ENCODE measurements at places on chromosomes 4 and X. TPM values are rescaled to one million over a fixed set of nuclear protein-coding genes. Genes with fewer than 3 reads are reported as not detected.

The C4orf50 gene
- total RNA-seq: not detected

The LRP2BP gene
- 0.74 TPM for total RNA-seq

DNA sequence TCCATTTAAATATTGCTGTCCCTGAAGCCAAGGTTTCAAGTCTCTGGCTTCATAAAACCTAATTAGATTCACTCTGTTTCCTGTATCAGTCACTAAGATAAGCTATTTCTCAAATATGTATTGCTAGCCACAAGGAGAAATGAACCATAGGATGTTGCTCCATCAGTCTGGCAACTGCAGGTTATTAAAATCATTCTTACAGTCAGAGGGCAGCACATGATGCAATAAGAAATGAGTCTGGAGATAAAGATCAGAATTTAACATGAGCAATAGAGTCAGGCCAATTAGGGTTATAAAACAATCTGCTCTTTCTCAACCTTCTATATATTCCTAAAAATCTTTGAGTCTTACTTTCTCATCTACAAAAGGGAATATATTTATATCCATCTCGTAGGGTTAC, 7.2 kb downstream of the PRKG2 start:
- no peak overlapping the region for H3K4me3 ChIP-seq
- H3K4me1 ChIP-seq: no peaks in the 10 kb centered on the region
- no peak for DNase-seq
- peaks cover 46% of the 10 kb centered on the region for H3K27me3 ChIP-seq
- no peak overlapping the region for H3K27ac ChIP-seq

The PNMA3 gene
- 9.4 TPM for total RNA-seq

DNA sequence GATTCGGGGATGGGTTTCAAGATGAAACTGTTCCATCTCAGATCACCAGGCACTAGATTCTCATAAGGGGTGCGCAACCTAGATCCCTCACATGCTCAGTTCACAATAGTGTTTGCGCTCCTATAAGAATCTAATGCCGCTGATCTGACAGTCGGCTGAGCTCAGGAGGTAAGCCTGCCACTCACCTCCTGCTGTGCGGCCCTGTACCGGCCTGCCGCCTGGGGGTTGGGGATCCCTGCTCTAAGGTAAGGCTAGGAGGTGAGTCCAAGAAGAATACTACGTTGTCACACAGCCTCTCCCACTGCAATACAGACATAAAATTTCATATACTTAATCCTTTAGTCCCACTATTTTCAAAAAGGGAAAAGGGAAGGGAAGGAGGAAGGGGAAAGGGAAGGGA, 213.4 kb upstream of the HCCS start:
- no peak overlapping the region for H3K27ac ChIP-seq
- no peaks in the 10 kb centered on the region for H3K27me3 ChIP-seq
- no peaks in the 10 kb centered on the region for H3K4me1 ChIP-seq
- H3K36me3 ChIP-seq: peaks cover 5% of the 10 kb centered on the region
- no peak overlapping the region for H3K4me3 ChIP-seq
- no peak for DNase-seq

The USP17L13 gene
- total RNA-seq: not detected

The INTS12 gene
- 20.3 TPM for total RNA-seq

- no peak for DNase-seq
- H3K27ac ChIP-seq: no peak overlapping the region
- H3K36me3 ChIP-seq: peaks cover 66% of the 10 kb centered on the region
Measured at GRCh38 chr4:38044060-38044459, 83.9 kb downstream of the PTTG2 start.

- no peaks in the 10 kb centered on the region for H3K4me1 ChIP-seq
- H3K27ac ChIP-seq: no peak overlapping the region
- DNase-seq: no peak
- H3K36me3 ChIP-seq: peaks cover 51% of the 10 kb centered on the region
- H3K27me3 ChIP-seq: no peaks in the 10 kb centered on the region
Measured at GRCh38 chr4:128310266-128310697, 22.7 kb upstream of the PGRMC2 start.

The PNCK gene
- total RNA-seq: not detected

DNA sequence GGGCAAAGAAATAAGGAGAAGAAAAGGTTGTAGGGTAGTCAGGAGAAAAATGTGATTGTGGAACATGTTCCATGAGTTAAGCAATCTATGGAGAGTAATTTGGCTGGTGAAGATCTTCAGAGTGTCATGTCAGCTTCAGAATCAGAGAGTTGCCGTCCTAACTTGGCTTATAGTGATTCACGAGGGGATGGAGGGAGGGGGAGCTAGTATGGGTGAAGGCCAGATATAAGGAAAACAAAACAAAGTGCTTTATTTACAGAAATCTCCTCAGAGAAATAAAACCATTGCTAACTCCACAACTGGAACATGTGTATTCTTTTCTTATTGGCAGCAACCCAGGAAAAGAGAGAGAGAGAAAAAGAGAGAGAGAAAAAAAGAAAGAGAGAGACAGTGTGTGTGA, 256.5 kb upstream of the NRK start:
- DNase-seq: no peak
- no peaks in the 10 kb centered on the region for H3K27me3 ChIP-seq
- no peak overlapping the region for H3K27ac ChIP-seq
- H3K4me3 ChIP-seq: no peak overlapping the region

The TCEAL2 gene
- 1.6 TPM for total RNA-seq

DNA sequence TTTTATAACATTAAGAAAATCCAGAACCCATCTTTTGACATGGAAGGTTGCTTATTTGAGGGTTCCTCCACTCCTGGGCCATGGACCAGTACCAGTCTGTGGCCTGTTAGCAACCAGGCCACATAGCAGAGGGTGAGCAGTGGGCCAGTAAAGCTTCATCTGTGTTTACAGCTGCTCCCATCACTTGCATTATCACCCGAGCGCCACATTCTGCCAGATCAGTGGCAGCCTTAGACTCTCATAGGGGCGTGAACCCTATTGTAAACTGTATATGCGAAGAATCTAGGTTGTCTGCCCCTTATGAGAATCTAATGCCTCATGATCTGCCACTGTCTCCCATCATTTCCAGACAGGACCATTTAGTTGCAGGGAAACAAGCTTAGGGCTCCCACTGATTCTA, 58.6 kb downstream of the NDST4 start:
- no peak overlapping the region for H3K27ac ChIP-seq
- no peaks in the 10 kb centered on the region for H3K36me3 ChIP-seq
- no peak for DNase-seq

GRCh38 chr4:85474356-85474755, 594 bp upstream of the ARHGAP24 start:
- no peaks in the 10 kb centered on the region for H3K4me1 ChIP-seq
- H3K4me3 ChIP-seq: no peak overlapping the region
- no peak overlapping the region for H3K27ac ChIP-seq
- no peak for DNase-seq

GRCh38 chr4:85889314-85889713, 414.4 kb downstream of the ARHGAP24 start:
- H3K4me3 ChIP-seq: no peak overlapping the region
- no peaks in the 10 kb centered on the region for H3K4me1 ChIP-seq
- H3K27ac ChIP-seq: no peak overlapping the region

The ETDB gene
- total RNA-seq: not detected

- no peak within 1 kb of the TSS for H3K27ac ChIP-seq
- no peaks in the 10 kb centered on the region for H3K27me3 ChIP-seq
- H3K4me3 ChIP-seq: no peak within 1 kb of the TSS
- no peak for DNase-seq
Measured at GRCh38 chrX:48761674-48762471, at the start of gene GLOD5. Gene GLOD5, plus strand, starts transcription at chrX:48761747. Its CDS starts 44 bp downstream, at chrX:48761791.

The HGFAC gene
- not detected for total RNA-seq

The CXCR3 gene
- total RNA-seq: 10.5 TPM

The DAPP1 gene
- 12.1 TPM for total RNA-seq

The GUCY2F gene
- total RNA-seq: not detected

GRCh38 chrX:13646154-13646549, 6.8 kb upstream of the TCEANC start:
- no peak for DNase-seq
- no peak overlapping the region for H3K4me3 ChIP-seq
- H3K36me3 ChIP-seq: no peaks in the 10 kb centered on the region

The NR0B1 gene
- not detected for total RNA-seq

- H3K4me1 ChIP-seq: peaks cover 3% of the 10 kb centered on the region
- peaks cover 39% of the 10 kb centered on the region for H3K27me3 ChIP-seq
- H3K36me3 ChIP-seq: no peaks in the 10 kb centered on the region
- no peak overlapping the region for H3K4me3 ChIP-seq
- no peak for DNase-seq
- H3K27ac ChIP-seq: no peak overlapping the region
Measured at GRCh38 chr4:145195167-145195952, 15.0 kb upstream of the OTUD4 start.

- no peak for DNase-seq
- peaks cover 5% of the 10 kb centered on the region for H3K36me3 ChIP-seq
- no peaks in the 10 kb centered on the region for H3K27me3 ChIP-seq
Measured at GRCh38 chrX:47212381-47213293, 5.8 kb upstream of the CDK16 start.

- H3K4me3 ChIP-seq: no peak overlapping the region
- H3K27ac ChIP-seq: no peak overlapping the region
- H3K4me1 ChIP-seq: peaks cover 3% of the 10 kb centered on the region
- H3K27me3 ChIP-seq: peaks cover 7% of the 10 kb centered on the region
- H3K36me3 ChIP-seq: no peaks in the 10 kb centered on the region
Measured at GRCh38 chr4:1512738-1513660, 106.8 kb upstream of the NKX1-1 start.

The TMEM154 gene
- 37.9 TPM for total RNA-seq

DNA sequence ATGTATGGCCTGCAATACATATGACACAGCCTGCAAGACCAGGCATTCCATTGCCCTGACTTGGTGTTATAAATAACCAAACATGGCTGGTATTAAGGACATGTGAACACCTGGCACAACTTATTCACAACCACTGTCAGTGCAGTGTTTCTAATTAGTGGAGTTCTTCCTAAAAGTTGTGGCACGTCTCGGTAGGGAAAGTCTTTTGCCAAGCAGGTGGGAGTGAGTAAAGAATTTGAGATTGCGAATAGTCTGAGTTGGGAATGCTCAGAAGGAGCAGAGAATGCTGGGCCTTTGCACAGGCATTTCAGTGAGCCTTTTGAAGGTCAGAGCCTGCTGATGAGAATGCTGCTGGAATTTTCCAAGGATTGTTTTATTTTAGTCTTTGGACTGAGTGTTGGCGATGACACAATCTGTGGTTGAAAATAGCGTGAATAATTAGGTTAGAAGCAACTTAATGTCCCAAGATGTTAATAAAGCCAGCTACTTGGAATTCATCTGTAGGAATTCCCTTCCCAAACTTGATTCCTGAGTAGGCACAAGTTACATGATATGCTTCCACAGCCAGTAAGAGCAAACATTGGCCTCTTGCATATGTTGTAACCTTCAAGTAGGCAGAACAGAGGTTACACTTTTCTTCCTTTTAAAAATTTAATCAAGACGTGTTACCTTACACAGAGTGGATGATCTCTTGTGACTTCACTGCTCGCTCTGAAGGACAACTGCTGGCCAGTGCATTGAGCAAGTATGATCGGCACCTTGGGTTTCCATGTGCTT, 83.6 kb upstream of the PGRMC2 start:
- no peak overlapping the region for H3K4me3 ChIP-seq
- no peaks in the 10 kb centered on the region for H3K27me3 ChIP-seq
- no peak overlapping the region for H3K27ac ChIP-seq
- no peaks in the 10 kb centered on the region for H3K4me1 ChIP-seq
- H3K36me3 ChIP-seq: peaks cover 17% of the 10 kb centered on the region

The BEND2 gene
- not detected for total RNA-seq

GRCh38 chrX:129493643-129494042, 29.6 kb downstream of the SMARCA1 start:
- H3K4me3 ChIP-seq: no peak overlapping the region
- no peak for DNase-seq
- H3K36me3 ChIP-seq: no peaks in the 10 kb centered on the region

DNA sequence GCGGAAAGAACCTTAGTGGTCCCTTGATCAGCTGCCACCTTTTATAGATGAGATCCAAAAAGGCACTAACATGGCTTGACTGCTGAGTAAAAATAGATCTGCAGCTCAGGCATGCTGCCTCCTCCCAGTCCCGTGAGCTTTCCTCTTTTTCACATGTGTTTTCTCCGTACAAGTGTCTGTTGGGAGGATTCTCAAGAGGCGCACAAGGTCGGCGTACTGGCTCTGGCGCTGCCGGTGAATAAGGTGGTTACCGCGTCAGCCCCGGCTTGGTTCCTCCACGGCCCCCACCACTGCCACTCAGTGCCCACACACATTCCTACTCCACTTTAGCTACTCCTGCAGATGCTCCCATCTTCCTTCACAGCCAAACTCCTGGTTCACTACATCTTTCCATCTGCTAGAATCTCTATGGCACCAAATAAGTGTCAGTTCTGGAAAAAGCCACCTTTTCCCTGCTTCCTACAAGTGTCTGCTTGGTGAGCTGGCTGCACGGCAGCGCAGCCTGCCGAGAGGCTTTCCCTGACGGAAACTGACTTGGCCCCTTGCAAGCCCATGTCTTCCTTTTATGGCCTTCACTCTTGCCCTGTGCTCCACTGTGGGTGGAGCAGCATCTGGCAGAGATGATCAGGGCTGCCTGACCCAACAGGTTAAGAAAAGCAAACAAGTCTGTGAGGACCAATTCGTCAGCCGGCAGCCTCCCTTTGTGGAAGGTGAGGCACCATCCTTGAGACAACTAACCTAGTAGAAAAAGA, 99.8 kb downstream of the KLHL8 start:
- peaks cover 14% of the 10 kb centered on the region for H3K4me1 ChIP-seq
- peak overlapping the region; percentile 34 for H3K27ac ChIP-seq
- no peaks in the 10 kb centered on the region for H3K27me3 ChIP-seq
- peaks cover 29% of the 10 kb centered on the region for H3K36me3 ChIP-seq
- DNase-seq: no peak

- H3K27ac ChIP-seq: peak overlapping the region; percentile 93
- peaks cover 13% of the 10 kb centered on the region for H3K4me1 ChIP-seq
- H3K36me3 ChIP-seq: no peaks in the 10 kb centered on the region
- H3K4me3 ChIP-seq: peak overlapping the region; percentile 86
Measured at GRCh38 chrX:40570346-40571093, 10.2 kb upstream of the ATP6AP2 start.

- no peaks in the 10 kb centered on the region for H3K4me1 ChIP-seq
- peaks cover 55% of the 10 kb centered on the region for H3K36me3 ChIP-seq
- DNase-seq: no peak
Measured at GRCh38 chr4:87345139-87345538, 22.5 kb upstream of the HSD17B13 start.

- peaks cover 62% of the 10 kb centered on the region for H3K36me3 ChIP-seq
- no peaks in the 10 kb centered on the region for H3K27me3 ChIP-seq
- H3K4me3 ChIP-seq: no peak overlapping the region
- no peaks in the 10 kb centered on the region for H3K4me1 ChIP-seq
- no peak overlapping the region for H3K27ac ChIP-seq
- DNase-seq: no peak
Measured at GRCh38 chr4:122976111-122976510, 53.7 kb upstream of the NUDT6 start.

DNA sequence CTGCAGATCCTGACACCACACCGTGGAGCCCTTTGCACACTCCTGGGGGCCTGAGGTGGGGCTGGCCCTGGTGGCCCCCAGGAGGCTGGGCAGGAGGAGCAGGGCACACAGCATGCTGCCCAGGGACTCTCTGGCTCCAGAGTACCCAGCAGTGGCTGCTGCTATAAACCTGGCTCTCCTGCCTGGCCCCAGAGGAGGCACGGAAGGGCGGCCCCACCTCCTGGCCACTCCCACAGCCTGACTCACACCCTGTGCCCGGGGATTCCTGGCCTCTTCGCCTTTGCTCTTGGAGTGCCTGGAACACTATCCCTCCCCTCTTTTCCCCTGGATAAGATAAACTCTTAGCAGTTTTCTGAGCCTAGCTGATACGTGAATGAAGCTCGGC, at the start of gene PSAPL1:
TSS of gene PSAPL1 (minus strand) at position 165 of the 385 bp plus-strand sequence. CDS start at position 114, 51 bp downstream.
- H3K27ac ChIP-seq: no peak within 1 kb of the TSS
- H3K4me3 ChIP-seq: no peak within 1 kb of the TSS
- DNase-seq: no peak
- H3K27me3 ChIP-seq: no peaks in the 10 kb centered on the region

The CYSLTR1 gene
- total RNA-seq: 1.1 TPM
